ENCODE measurements at places on chromosomes 7 and 10.

- no peak for DNase-seq
Observed at GRCh38 chr7:74324531-74325209, 35.5 kb downstream of the CLIP2 start.

DNA sequence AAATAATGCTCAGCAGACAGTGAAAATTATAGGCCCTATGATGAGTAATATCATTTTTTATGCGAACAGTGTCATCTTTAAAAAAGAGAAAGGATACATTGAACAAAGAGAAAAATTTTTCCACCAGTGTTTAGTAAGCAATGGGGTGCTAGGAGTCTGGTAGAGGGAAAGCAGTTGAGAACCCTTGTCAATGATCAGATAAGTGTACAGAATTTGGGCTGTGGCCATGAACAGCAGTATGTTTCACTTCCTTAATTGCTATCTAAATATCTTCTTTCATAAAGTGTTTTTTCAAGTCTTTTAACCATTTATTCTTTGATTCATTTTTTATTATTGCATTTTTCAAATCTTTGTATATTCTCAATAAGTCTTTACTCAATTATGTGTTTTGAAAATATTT, 750.7 kb upstream of the KCND2 start:
- no peak for DNase-seq

GRCh38 chr7:125927556-125927955, 997.9 kb upstream of the POT1 start:
- DNase-seq: no peak

- DNase-seq: no peak
Observed at GRCh38 chr7:131112431-131112830, 215.2 kb upstream of the MKLN1 start.

- DNase-seq: no peak
Observed at GRCh38 chr10:15072358-15072757, 16.2 kb downstream of the ACBD7 start.

DNA sequence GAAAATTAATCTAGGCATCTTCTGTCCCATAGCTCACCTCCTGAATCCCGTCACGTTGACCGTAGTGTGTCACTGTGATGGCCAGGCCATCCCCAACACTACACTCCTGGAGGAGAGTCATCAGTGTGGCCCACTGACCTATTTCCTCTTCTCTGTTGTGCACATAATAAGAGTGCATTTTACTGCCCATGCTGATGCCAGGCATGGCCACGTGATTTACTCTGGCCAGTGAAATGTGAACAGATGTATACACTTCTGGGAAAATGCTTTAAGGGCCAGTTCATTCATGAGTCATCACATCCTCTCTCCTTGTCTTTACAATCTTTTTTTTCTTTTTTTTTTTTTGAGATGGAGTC, 101.9 kb upstream of the PIP4K2A start:
- DNase-seq: no peak

GRCh38 chr7:149154056-149154455, 6.8 kb downstream of the ZNF398 start:
- no peak for DNase-seq

DNA sequence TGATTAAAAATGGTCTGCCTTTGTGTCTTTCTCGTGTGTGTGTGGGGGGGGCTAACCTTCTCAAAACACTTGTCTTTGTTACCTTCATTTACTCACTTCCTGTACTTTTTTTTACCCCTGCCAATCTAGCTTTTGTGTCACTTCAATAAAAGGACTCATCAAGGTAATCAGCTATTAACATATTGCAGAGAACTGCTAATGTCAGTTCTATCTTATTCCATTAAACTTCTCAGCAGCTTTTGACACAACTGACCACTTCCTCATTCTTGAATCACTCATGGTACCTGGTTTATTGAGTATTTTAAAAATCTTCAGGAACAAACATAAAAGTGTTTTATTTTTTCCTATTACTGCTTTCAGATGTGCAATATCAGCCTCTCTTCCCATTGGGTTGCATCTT, 59.8 kb downstream of the SLC25A40 start:
- no peak for DNase-seq

DNA sequence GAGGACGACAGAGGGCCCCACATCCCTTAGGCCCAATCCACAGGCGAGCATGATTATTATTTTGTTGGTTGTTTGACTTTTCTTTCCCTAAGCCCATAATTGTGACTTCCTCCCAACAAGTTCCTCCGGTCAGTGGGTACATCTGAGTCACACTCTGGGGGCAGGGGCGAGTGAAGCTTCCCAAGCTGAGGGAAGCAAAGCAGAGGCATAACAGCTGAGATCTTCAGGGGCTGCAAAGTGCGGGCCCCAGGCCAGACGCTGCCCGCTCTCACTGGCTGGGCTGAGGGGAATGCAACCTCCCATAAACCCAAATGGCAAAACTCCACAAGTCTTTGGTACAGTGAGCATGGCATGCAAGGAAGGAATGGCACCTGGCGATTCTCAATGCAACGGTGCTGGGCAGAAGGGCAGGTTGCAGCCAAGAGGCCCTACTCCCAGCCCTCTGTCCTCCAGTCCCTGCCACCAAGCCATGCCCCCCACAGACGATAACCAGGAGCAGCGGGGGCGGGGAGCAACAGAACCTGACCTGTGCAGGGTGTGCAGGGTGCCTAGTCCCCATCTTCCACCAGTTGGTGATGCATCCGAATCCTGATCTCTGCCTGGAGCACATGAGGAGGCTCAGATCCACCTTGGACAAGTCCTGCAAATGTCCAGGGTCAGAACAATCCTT, 25.3 kb downstream of the TNS3 start:
- no peak for DNase-seq
